ENCODE measurements at places on chromosomes 12 and 14.

DNA sequence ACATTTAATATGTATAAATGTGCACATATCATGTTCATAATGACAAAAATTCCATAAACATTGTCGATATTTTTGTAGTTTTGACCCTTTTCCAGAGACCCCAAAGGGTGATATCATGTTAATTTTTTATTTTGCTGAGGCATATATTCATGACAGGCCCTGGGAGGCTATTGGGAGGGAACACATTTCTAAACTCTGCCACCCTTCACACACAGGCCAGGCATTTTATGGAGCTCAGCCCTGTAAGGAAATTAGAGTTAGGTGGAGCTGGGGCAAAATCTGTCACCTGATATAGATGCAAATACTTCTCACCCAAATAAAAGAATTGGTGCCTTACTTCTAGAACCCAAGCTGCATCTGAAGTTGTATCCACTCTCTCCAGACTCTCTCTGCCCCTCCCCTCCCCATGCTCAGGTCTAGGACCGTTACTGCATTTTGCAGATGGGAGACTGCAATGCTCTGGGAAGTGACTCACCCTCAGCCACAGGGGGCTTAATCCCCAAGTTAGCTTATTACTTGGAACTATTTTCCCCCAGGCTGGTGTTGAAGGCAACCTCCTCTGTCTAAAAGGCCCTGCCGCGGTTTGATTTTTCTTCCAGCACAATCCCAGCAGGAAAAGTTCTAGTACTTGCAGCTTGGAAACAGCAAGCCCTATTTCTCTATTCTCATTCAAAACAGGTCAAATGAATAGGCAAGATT is 238.9 kb downstream of the EMP1 start:
- no peak for DNase-seq

GRCh38 chr12:102415515-102415914 is 64.8 kb downstream of the IGF1 start:
- DNase-seq: no peak

DNA sequence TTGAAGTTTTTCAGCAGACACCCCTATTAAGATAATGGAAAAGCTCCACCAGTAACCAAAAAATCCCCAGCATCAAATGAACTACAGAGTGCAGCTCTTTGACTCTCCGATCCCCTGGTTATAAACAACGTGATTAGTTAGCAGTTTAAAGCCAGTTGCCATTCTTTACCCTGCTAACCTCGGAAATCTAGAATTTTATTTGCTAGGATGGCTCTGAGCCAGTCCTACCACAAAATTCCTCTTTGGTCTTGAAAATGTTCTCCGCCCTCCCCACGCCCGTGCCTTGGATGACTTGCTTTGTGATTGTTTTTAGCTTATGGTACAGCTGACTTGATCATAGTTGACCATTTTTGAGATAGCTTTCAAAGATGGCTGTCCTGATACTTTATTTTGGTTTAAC is 1.2 kb downstream of the KLHDC2 start:
- DNase-seq: no peak

- no peak for DNase-seq
Measured at GRCh38 chr12:12817616-12818015, 4.5 kb downstream of the DDX47 start.

DNA sequence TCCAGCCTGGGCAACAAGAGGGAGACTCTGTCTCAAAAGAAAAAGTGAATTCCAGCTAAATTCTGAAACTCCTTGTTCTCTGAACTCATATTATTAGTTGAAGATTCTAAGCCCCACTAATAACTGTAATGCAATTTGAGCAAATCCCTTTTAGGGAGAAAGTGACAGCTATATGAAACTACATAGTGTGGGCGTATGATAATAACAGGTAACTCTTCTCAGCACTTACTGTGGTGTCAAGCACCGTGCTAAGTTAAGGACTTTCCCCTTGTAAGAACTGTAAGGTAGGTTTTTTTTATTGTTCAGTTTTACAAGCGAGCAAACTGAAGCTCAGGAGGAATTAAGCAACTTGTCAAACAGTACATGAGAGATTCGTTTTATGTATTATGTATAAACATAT is 5.4 kb downstream of the ANKRD13A start:
- no peak for DNase-seq

- DNase-seq: no peak
Measured at GRCh38 chr14:104856869-104857860, 7.9 kb upstream of the CEP170B start.

DNA sequence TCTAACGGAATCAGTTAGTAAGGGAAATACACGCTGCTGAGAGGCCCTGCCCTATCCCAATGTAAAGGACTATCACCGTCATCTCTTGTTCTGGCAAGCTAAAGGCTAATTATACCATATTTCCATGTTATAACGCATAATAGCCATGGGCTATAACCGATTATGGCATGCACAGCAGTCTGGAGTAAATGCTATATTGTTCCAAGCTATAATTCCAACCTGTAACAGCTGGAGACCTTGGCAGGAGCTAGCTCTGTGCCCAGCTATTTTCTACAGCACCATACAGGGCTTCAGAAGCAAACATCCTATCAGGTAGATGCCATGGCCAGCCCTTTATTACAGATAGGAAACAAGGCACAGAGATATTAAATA is 26.3 kb downstream of the SYNE3 start:
- no peak for DNase-seq

GRCh38 chr12:32877601-32878459 is 18.7 kb downstream of the PKP2 start:
- DNase-seq: peak; percentile 11

DNA sequence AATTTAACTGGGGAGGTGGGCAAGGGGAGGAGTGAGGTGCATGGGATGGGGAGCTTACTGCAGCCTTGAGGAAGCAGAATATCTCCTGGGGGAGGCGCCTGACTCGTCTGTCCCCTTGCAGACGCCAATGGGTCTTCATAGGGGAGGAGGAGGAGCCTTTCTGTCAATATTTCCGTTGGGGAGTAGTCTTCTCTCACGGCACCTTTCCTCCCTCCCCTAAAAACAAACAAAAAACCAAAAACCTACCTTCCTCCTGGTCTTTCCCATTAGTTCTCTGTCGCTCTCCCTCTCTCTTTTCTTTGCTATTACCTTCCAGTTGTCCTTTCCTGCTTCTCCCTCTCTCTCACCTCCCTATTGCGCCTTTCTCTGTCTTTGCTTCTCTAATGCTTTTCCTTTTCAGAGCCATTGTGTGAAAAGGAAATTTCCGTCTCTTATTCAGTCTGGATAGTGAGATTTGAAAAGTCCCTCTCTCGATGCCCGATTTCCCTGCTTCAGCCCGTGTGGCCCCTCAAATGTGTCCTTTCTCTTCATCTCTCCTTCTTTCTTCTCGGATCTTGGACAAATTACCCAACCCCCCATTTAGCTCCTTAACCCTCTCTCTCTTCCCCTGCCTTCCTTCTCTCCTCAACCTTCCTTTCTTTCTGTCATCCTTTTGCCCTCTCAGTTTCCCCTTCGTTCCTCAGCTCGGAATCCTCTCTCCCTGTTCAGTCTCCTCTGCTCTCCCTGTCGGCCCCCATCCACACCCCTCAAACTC is 5.9 kb downstream of the GPR84 start:
- DNase-seq: peak; percentile 75

GRCh38 chr12:793711-794110 is 41.3 kb downstream of the WNK1 start:
- no peak for DNase-seq

DNA sequence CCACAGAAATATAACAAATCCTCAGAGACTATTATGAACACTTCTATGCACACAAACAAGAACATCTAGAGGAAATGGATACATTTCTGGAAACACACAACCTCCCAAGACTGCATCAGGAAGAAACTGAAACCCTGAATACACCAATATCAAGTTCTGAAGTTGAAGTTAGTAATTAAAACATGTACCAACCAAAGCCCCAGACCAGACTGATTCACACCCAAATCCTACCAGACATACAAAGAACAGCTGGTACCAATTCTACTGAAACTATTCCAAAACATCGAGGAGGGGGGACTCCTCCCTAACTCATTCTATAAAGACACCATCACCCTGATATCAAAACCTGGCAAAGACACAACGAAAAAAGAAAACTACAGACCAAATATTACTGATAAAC is 114.7 kb upstream of the CCDC175 start:
- no peak for DNase-seq

DNA sequence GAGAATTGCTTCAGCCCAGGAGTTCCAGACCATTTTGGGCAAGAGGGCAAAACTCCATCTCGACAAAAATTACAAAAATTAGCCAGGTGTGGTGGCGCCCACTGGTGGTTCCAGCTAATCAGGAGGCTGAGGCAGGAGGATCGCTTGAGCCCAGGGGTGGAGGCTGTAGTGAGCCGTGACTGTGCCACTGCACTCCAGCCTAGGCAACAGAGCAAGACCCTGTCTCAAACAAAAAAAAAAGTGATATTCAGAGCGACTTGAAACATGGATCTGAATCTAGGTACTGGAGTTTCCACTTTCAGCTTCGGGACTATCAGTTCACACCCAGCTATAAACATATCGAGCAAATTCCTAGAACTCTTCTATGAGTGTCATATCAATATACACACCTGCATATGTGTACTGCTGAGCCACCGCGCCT is 16.3 kb upstream of the RNF34 start:
- no peak for DNase-seq

DNA sequence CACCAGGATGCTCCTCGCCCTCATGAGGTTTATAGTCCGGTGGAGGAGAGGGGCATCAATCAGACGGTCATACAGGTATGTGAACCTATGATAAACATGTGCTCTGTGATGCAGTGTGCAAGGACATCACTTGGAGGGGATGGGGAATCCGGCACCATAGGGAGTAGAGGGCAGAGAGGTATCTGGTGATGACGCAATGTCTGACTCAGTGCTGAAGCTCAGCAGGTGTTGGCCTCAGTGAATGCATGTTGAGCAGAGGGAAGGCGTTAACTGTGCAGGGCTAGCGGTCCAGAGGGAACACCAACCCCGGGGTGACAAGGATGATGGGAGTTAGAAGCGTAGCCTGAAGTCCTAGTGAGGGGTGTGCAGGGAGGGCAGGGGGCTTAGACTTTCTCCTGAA is 200.9 kb downstream of the TMEM132C start:
- DNase-seq: no peak

- no peak for DNase-seq
Measured at GRCh38 chr14:62947301-62947700, 98.0 kb downstream of the KCNH5 start.

GRCh38 chr14:39229601-39230110 is 4.1 kb upstream of the MIA2 start:
- DNase-seq: no peak

DNA sequence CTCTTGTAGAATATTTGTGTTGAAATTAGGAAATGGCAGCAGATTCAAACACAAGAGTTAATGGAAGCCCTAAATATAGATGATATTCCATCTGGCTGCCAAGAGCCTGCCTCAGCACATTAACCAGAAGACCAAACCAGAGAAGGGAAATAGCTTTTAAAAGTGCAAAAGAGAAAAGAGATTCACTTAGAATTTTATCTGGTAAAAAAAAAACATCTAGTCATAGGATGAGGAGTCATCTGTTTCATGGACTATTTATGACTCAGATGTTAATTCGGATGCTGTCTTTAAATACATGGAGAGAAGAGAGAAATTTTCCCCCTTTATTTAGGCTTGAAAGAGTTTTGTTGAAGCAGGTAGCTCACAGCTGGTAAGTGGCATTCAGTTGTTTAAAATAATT is 201.6 kb upstream of the NUDT4 start:
- DNase-seq: peak; percentile 69

DNA sequence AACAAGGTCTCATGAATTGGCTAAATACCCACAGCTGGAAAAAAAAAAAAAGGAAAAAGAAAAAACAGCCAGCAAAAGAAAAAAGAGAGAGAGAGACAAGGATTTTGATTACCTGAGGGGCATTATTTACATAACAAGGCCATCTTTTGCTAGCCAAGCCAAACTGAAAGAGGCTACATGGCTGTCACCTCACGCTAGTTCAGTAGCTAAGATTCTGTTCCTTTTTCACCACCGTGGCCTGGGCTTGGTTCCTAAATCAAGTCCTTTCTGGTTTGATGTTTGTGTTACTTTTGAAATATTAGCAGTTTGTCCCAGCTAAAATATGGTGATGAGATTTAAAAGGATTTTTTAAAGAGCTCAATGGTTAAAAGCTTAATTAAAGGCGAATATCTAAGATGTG is 2.0 kb upstream of the SDS start:
- no peak for DNase-seq

- no peak for DNase-seq
Measured at GRCh38 chr14:104096751-104097700, 11.5 kb downstream of the ASPG start.

DNA sequence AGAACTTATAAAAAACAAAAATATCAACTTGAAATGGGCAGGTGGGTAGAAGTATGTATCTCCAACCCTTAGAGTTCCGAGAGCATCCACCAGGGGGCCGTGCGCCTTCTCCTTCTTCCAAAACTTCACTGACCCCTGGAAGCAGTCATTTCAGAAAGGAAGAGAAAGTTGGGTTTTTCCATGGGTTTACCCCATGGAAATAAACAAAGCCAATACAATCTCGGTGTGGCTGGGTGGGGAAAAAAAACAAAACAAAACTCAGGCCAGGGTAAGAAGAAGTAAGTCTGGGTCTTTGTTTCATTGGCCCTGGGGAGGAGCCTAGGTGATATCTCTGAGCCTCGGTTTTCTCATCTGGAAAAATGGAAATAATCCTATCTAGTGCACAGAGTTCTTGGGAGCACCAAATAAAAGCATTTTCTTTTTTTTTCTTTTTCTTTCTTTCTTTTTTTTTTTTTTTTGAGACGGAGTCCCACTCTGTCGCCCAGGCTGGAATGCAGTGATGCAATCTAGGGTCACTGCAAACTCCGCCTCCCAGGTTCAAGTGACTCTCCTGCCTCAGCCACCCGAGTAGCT is 33.6 kb upstream of the HNF1A start:
- peak; percentile 56 for DNase-seq

DNA sequence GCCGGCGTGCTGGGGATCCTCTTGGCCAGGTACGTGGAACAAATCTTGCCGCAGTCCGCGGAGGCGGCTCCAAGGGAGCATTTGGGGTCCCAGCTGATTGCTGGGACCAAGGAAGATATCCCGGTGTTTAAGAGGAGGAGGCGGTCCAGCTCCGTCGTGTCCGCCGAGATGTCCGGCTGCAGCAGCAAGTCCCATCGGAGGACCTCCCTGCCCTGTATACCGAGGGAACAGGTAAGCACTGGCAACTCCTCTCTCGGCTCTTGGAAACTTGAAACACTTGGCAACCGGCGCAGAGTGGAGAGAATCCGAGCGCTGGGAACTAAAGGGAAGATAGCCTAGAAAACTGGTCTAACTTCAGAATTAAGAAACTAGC is 1.7 kb downstream of the PDE3A start:
- DNase-seq: peak; percentile 32

GRCh38 chr14:20606190-20606901 is 15.2 kb upstream of the RNASE12 start:
- no peak for DNase-seq

DNA sequence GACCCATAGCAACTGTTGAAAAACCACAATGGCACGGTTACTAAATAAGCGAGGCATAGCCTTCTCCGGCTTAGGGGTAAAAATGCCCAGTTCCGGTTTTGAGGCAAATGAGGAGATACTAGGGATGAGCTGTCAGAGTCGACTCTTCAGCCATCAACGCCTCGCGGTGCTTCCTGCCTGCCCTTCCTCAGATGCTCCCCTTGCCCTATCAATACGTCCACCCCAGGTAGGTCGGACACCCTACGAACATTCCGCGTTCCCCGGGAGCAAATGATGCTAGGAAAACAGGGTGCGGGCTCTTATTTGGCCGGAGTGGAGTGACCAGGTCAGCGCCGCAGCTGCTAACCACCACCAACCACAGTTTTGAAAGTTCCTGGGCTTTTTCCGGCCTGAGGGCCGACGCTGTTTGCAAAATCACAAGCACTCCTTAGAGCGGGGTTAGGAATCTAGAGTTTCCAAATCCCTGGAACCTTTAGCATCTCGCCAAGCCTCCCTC is 1.2 kb downstream of the SRSF9 start:
- peak; percentile 78 for DNase-seq
